Fibroblast of skin of left quadriceps (primary cell): ENCODE measurements at places on chromosomes 6 and 20.

DNA sequence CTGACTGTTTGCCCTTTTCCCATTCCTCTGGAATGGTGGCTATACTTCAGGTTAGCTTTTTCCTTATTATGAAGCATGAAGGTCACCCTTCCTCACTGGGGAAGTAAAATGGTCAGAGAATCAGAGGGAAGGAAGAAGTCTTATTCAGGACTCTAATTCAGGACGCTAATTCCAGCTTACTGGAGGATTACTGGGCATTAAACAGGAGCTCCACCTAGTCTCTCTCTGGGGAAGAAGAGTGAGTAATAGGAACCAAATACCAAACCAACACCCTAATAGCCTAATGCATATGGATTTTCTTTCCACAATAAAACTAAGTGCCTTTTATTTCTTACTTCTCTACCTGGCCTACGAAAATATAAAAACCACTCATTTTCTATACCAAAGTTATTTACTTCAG, 10.1 kb downstream of the CRISP1 start:
- DNase-seq = no peak

DNA sequence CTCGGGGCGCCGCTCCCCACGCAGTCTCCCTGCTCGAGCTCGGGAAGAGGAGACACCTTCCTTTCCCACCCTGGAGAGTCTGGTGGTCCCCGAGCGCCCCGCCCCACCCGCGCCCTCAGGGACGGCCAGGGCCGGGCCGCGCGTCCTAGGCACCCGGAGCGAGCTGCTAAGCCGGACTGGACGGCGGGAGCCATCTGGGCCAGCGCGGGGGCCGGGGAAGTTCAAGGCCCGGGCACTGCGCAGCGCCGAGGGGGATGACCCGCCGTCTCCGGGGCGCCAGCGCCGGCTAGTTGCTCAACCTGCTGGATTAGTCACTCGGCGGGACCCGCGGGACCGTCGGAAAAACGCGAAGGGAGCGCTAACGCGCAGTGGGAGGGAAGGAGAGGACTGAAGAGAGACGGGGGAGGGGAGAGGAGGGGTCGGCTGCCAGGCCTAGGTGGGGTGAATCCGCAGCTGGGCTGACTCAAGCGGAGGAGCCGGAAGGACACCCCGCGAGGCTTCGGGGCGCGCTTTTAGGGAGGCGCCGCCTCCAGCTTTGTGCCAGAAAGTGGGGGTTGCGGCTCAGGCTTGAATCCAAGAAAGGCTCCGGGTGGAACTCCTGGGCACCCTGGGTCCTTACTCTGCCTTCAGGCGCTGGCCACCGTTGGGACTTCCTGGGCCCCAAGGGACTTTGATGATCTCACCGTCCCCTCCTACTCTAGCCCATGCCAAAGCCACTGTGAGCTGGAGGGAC, 75.7 kb upstream of the FOXP4 start:
- DNase-seq = no peak

DNA sequence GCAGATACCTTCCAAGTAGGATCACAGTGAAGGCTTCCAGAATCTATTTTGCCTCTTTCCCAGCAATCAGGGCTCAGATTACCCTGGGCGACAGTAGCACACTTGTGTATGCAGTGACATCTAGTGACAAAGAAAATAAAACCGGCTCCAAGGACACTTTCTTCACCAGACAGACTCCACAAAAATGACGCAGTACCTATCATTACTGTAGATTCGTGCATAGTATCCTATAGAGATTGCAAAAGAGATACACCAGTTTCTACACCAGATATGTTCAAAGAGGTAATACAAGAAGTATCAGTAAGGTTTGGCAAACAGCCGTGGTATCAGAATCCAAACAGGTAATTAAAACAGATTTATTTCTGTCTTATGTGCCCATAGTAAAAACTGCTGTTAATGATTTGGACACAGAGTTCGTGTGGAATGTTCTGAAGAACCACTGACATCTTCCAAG, 600.4 kb upstream of the JAG1 start:
- peak; percentile 56 for DNase-seq

GRCh38 chr20:11140359-11140758, 466.6 kb upstream of the JAG1 start:
- no peak for DNase-seq

DNA sequence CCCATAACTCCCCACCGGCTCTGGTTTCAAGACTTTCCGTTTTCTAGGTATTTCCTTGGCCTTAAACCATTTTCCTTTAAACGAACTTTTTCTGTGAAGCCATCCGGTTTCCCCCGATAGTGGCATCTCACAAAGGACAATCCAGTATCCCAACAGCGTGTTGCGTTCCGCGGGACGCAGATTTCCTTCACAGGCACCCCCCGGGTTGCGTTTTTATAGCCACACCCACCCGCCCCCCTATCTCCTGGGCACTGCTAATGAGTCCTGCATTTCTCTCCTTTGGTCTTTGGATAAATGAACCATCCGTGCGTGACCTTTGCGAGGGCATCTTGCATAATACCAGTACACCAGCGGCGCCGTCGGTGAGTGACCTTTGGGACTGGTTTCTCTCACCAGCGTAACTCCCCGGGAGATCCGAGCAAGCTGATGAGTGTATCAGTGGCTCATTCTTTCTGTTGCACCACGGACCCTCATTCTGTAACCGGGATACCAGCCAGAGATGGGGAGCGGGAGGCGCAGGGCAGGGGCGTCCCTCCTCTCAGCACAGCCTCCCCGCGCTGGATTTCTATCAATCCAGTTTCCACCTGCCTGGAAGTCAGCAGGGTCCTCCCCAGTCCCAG, 586 bp upstream of the NQO2 start:
- DNase-seq = no peak

- peak; percentile 63 for DNase-seq
These were observed 233.5 kb upstream of the SGK1 start for GRCh38 chr6:134551245-134551960.

DNA sequence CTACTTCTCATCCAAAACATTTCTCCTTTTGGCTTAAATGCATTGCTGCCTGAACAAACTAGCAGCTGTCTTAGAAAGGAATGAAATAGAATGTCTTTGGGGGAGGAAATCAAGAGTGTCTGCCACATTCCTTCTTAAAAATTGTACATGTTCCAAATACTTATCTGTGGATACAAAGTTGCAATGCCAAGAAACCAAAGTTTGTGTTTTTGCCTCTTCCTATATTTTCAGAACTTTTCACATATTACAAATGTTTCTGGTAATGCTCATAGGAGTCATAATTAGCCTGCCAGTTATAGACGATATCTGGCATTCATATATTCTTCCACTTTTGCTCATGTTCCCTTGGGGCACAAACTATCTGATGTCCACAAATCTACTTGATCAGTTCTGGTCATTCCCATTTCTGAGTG, 165.5 kb upstream of the BMP5 start:
- DNase-seq = peak; percentile 73

DNA sequence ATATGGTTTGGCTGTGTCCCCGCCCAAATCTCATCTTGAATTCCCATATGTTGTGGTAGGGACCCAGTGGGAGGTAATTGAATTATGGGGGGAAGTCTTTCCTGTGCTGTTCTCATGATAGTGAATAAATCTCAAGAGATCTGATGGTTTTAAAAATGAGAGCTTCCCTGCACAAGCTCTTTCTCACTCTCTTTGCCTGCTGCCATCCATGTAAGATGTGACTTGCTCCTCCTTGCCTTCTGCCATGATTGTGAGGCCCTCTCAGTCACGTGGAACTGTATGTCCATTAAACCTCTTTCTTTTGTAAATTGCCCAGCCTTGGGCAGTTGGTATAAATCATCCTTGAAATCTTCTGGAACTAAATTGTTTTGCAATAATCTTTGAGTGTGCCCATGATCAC, 31.9 kb upstream of the TBX18 start:
- no peak for DNase-seq

DNA sequence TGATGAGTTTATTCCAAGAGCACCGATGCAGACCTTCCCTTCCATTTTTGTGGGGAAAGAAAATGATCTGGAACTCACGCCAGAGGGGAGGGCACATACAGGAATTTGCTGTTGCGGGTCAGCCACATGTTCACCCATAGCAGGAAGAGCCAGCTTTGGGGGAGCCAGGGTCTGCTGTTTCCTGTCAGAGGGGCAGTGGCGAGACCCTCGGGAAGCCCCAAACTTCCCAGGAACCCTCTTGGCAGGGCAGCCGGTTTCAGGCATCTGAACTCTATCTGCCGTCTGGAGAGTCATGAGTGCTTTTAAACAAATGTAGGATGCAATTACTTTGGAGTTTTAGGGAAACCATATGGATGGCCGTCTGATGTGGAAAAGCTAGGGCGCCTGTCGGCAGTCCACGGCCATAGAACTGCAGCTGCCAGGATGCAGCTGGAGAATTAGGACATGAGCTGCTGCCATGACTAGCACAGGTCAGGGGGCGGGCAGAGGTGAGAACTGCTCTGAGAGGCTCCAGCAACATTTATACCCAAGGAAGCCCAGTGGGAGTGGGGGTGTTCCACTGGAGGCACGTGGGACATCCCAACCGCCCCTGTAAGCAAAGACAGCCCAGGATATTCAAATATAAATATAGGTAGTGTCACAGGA, 14.8 kb upstream of the SERPINB9 start:
- no peak for DNase-seq

DNA sequence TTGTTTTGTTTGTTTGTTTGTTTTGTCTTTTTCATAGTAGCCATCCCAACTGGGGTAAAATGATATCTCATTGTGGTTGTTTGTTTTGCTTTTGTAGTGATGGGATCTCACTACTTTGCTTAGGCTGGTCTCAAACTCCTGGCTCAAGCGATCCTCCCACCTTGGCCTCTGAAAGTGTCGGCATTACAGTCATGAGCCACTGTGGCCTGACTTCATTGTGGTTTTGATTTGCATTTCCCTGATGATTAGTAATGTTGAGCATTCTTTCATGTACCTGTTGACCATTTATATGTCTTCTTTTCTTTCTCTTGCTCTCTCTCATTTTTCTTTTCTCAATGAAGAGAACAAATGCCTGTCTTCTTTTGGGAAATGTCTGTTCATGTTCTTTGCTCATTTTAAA, 30.8 kb upstream of the HLA-DOA start:
- no peak for DNase-seq

GRCh38 chr6:155641603-155642002, 186.0 kb upstream of the NOX3 start:
- no peak for DNase-seq

DNA sequence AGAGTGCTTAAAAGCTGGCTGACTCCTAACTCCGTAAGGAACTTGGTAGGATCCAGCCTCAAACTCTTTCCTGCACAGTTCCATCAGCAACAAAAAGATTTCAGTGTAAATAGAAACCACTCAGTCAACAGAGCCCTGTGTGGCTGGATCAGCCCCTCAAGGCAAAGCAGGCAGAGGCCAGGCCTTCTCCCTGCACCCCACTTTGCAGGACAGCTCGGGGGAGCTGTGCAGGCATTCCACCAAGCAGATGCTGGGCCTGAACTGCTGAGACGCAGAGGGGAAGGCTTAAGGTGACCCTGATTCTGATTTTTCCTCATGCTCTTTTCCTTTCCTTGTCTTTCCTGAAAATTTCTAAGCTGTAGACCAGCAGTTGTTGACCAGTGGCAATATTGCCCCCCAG, 91.5 kb downstream of the NFATC2 start:
- DNase-seq = no peak

DNA sequence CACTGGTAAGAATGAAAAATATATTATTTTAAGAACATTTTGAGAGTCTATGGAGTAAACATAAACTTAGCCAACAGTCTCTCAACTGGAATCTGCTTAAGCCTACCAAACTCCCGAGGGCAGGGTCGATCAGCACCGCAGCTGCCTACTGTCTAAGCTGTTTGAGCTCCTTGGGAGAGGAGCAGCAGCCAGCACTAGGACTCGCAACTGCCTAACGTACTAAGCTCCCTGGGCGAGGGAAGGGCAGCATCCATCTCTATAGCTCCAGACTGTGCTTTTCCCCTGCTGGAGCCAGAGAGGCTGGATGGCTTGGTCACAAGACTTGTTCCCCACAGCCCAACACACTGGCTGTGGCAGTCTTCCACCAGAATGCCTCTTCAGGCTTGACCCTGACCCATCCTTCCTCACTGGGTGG, 96.4 kb downstream of the MOXD1 start:
- DNase-seq = no peak

DNA sequence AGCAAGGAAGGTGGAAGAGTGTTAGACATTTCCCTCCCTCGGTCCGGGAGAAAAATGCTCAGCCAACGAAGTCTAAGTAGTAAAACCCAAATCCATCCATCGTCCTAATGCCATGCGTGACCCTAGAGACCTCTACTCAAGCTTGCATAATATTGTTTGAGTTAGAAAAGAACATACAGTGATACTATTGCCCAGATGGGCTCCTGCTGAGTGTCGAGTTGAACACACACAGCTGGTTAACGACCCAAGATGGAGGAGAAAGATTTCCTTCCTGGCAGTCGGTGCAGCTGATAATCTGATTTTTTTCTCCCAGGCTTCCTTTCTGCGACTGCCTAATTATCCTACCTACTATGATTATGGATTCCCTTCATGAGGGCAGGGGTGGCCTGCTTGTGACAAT, 164.4 kb upstream of the KCNG1 start:
- DNase-seq = no peak

DNA sequence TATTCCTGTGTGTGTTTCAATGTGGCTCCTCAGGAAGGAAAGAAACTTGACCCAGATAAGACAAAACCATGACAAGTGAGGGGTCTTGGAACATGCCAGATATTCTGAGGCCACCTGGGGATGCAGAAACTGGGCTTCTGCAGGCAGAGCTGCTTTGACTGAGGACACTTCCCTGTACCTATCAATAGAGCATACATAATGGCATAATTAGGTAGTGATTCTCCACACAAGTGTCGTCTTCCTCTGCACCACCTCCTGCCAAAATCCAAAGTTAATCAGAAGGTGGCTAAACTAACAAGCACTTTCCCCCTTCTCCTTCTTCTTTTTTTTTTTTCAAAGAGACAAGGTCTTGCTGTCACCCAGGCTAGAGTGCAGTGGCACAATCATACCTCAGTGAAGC, 97.1 kb downstream of the KIF13A start:
- no peak for DNase-seq

GRCh38 chr6:82015526-82015925, 232.0 kb downstream of the IBTK start:
- no peak for DNase-seq

DNA sequence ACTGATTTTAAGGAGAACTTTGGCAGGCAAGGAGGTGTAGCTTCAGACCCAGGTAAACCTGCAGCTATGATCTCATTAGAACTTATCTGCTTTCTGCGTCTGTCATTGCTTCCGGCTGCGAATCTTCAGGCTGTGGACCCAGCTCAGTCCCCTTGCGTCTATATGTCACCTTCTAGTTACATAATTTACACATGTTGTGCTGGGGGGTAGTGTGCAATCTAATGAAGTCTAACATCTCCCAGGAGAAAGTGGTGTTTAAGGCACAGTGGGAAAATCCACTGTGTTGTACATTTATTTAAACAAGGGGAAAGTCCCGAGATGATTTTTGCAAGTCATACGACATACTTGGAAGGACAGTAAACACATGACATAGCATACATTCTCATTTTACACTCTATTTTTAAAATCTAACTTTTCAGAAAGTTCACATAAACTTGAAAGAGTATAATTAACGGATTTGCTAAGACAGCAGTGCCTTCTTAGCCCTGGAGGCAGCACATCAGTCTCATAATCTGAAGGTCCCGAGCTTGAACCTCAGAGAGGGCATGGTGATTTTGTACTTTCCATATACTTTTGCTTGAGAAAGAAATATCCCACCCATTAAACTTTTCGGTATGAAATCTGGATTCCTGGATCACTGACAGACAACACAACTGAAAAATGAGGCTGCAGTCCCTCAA, 35.2 kb downstream of the GPX6 start:
- no peak for DNase-seq
